ENCODE measurements at places on chromosomes 16 and 17.

DNA sequence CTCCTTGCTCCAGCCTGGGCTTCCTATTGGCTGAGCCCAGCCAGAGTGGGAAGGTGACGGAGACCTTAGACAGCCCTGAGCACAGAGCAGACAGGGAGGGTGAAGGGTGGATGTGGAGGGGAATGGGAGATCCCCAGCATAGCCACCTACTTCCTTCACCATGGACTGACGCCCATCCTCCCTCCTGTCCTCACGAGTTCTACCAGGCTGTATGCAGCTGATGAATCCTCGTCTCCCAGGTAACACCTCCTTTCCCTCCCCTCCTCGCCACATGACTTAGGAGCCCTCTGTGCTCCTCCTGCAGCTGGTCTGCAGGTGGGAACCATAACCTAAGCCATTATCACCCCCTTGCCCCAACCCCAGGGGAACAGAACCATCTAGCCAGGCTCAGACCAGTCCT, 9.0 kb upstream of the CRHR1 start:
- no peak for DNase-seq

- no peak for DNase-seq
These were observed 1.6 kb upstream of the LDAF1 start for GRCh38 chr16:21156767-21157467.

DNA sequence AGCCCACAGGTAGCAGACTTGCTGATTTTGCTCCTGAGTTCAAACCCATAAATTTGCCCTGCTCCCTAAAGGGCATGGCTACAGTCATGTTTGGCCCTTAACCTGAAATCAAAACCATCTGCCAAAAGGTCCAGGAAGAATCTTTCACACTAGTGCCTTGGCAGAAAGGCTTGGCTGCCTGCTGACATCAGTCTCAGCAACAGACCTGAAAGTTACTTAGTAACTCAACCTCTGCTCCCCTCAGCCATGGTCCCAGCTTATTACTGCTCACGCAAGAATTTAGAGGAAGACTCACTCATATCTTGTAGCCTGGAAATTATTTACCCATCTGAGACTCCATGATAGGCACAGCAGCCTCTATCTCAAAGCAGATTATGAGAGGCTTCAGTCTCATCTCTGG, 98.0 kb upstream of the KIF2B start:
- no peak for DNase-seq

DNA sequence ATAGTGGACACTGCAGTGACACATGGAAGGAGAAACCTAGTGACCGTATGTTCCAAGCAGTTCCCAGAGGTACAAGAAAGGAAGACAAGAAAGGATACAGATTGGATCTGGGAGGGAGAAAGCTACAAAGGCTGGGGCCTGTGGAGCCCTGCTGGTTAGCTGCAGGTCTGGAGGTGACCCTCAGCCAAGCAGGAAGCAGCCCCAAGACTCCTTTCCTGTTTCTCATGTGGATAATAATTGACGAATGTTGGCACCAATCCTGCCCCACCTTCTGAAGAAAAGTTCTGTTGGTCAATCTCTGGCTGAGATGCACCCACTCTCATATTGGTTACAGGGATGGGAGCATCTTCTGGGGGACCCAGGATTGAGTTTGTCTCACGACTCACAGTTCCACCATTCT, 99.8 kb downstream of the SHISA6 start:
- no peak for DNase-seq

- DNase-seq: no peak
These were observed 86.8 kb downstream of the USP32 start for GRCh38 chr17:60305141-60305540.

DNA sequence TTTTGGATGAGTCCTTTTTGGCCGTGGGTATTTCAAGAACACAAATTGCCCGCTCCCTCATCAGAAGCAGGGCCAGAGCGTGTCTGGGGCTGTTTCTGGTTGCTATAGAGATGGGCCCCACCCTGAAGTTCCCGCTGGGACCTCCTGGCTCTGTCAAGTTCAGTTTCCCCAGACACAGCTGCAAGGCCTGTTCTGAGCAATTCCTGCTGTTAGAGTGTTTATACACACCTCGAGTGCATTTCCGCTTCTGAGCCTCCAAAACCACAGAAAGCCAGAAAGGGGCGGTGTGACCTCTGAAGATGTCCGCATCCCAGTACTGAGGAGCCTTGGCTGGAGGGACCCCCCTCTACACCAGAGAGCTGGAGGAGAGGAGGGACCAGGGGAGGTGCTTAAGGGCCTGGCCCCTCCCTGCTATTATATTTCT, 9.3 kb upstream of the WBP2 start:
- DNase-seq: no peak

All from substantia nigra (tissue), 51 donors.